Activated CD4-positive, alpha-beta T cell treated with anti-CD3 and anti-CD28 coated beads for 36 hours (primary cell): ENCODE measurements at places on chromosomes 7 and 10. TPM values are rescaled to one million over a fixed set of nuclear protein-coding genes. Genes with fewer than 3 reads are reported as not detected.

CYP2C19 gene
- total RNA-seq: not detected

DNA sequence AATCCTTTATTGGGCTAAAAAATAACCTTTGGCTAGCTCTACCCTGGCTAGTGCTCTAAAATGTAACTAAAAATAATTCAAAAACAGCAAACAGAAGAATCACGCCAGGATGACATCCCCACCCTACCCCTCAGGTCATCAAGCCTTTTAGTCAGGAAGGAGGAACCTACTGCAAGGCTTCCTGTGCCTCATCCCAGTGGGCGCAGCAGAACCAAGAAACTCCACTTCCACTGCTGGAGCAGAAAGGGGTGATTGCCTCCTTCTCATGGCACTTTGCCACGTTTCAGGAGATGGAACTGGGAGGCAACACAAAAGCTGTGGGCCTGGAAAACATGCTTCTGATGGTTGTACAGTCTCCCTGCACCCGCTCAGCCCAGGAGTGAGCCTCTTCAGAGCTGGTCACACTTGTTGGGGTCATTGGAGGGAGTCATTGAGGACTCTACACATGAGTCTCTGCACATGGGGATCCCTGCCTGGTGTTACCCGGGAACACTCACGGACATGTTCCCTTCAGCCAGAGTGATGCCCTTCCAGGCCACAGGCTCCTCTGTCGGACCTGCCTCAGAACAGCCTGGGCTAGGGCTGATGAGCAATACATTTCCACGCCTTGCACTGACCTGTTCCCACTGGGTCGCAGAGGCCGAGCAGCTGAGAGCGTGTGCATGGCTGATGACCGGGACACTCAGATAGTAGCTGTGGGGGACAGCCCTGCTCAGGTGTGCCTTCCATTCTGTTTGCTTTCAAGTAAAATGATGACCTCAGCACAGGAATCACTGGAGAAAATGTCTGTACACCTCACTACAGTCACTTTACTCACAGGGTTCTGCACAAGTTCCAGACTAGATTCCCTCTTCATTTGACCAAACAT is 355.3 kb downstream of the FGFR2 start:
- H3K4me1 ChIP-seq: no peaks in the 10 kb centered on the region
- no peaks in the 10 kb centered on the region for H3K36me3 ChIP-seq
- no peak overlapping the region for H3K27ac ChIP-seq
- H3K27me3 ChIP-seq: peaks cover 7% of the 10 kb centered on the region
- H3K4me3 ChIP-seq: no peak overlapping the region
- no peak for DNase-seq

CPVL gene
- total RNA-seq: not detected

- no peaks in the 10 kb centered on the region for H3K4me1 ChIP-seq
- no peak overlapping the region for H3K27ac ChIP-seq
- no peak overlapping the region for H3K4me3 ChIP-seq
Observed at GRCh38 chr7:8480527-8480926, 47.1 kb downstream of the NXPH1 start.

- no peak for DNase-seq
- no peak overlapping the region for H3K27ac ChIP-seq
- H3K4me1 ChIP-seq: peaks cover 7% of the 10 kb centered on the region
- H3K36me3 ChIP-seq: no peaks in the 10 kb centered on the region
Observed at GRCh38 chr10:260819-261429, 125.7 kb downstream of the ZMYND11 start.

- H3K36me3 ChIP-seq: no peaks in the 10 kb centered on the region
- H3K4me3 ChIP-seq: no peak overlapping the region
- DNase-seq: no peak
- no peak overlapping the region for H3K27ac ChIP-seq
- no peaks in the 10 kb centered on the region for H3K27me3 ChIP-seq
Observed at GRCh38 chr7:111937163-111937562, 269.0 kb downstream of the DOCK4 start.

DKK1 gene
- not detected for total RNA-seq

GRCh38 chr10:69398466-69398865 is 18.3 kb downstream of the TACR2 start:
- H3K4me3 ChIP-seq: no peak overlapping the region
- no peaks in the 10 kb centered on the region for H3K27me3 ChIP-seq
- no peak for DNase-seq
- peaks cover 55% of the 10 kb centered on the region for H3K36me3 ChIP-seq
- H3K27ac ChIP-seq: no peak overlapping the region

DNA sequence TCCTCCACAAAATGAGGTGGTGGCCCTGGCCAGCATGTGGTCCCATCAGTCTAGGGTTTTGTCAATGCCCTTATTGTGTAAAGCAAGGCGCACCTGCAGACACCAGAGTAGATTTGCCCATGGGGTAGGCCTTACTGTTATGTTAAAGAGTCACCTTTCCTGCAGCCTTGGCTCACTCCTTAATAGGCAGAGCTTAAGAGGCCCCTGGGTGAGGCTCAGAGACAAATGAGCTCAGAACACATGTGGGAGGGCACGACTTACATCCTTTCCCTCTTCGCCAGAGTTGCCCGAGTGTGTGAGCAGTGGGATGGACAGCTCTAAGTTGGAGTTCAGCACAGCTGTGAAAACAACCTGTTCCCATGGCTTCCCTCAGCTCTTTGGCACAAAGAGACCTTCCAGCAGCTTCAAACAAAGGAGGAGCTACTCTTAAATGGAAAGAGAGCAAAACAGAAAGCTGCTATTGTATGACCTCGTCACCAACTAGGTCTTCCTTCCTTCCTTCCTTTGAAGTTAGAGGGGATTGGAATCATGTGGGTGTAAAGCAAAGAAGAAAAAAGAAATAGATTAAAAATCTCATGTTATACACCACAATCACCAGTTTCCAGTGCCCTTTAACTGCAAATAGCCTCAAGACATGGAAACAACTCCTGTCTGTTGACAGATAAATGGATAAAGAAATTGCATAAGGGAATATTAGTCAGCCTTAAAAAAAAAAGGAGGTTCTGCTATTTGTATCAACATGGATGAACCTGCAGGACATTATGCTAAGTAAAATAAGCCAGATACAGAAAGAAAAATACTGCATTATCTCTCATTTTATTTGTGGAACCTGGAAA is 11.9 kb upstream of the XPNPEP1 start:
- peak overlapping the region; percentile 70 for H3K4me3 ChIP-seq
- H3K4me1 ChIP-seq: peaks cover 67% of the 10 kb centered on the region
- DNase-seq: peak; percentile 49
- no peaks in the 10 kb centered on the region for H3K27me3 ChIP-seq

- H3K36me3 ChIP-seq: peaks cover 23% of the 10 kb centered on the region
- H3K27me3 ChIP-seq: no peaks in the 10 kb centered on the region
- H3K4me1 ChIP-seq: peaks cover 15% of the 10 kb centered on the region
- H3K27ac ChIP-seq: peak overlapping the region; percentile 84
Observed at GRCh38 chr7:92448205-92448747, 994 bp downstream of the GATAD1 start.

DNA sequence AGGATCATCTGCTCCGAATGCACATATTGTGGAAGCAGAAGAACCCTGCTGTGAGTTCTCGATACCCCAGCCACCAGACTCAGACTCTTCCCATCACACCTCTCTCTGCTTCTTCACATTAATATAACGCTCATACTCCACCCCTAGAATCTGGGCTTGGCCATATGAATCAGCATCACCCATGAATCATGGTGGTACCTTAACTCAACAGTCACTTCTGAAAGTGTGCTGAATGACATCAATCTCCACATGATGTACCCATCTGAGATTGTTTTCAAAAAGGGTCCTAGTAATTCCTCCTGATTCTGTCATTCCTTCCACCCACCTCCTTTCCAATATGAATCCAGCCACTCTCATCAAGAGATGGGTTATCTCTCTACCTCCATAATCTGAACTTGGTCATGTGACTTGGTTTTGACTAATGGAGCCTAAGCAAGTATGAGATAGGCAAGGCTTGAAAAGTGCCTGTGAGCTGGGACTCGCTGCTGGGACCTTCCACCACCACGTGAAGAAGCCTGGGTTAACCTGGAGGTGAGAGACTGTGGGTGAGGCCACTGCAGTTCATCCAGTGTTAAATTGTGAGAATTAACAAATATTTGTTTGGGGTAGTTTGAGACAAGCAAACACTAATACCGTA is 15.4 kb downstream of the YWHAG start:
- no peak overlapping the region for H3K4me3 ChIP-seq
- no peaks in the 10 kb centered on the region for H3K27me3 ChIP-seq
- peak; percentile 46 for DNase-seq
- H3K36me3 ChIP-seq: peaks cover 71% of the 10 kb centered on the region
- H3K27ac ChIP-seq: peak overlapping the region; percentile 34
- peaks cover 74% of the 10 kb centered on the region for H3K4me1 ChIP-seq

- H3K4me3 ChIP-seq: no peak overlapping the region
- no peaks in the 10 kb centered on the region for H3K4me1 ChIP-seq
- no peak for DNase-seq
- no peaks in the 10 kb centered on the region for H3K27me3 ChIP-seq
- H3K27ac ChIP-seq: no peak overlapping the region
Observed at GRCh38 chr7:45590679-45591057, 16.5 kb downstream of the ADCY1 start.

ZSCAN21 gene
- total RNA-seq: 7.4 TPM

FOXI2 gene
- not detected for total RNA-seq

DNA sequence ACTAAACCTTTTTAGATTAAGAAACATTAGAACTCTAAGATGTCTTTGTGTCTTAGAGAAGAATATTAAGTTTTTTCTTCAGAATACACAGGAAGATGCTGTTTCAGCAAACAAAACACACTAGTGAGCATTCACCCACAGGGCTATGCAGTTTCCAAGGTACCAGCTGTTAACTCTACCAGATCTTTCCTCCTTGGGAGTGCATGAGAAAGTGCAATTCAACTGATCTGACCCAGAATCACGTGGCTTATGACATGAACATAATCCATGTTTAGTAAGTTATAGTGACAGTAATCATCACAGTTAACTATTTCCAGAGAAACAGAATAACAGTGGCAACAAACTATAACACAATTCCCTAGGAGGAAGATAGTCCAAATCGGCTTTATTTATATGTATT is 270.7 kb downstream of the CACNA2D1 start:
- no peaks in the 10 kb centered on the region for H3K36me3 ChIP-seq
- no peak overlapping the region for H3K4me3 ChIP-seq
- DNase-seq: no peak
- no peak overlapping the region for H3K27ac ChIP-seq

- H3K36me3 ChIP-seq: no peaks in the 10 kb centered on the region
- peaks cover 8% of the 10 kb centered on the region for H3K27me3 ChIP-seq
- no peak overlapping the region for H3K4me3 ChIP-seq
- H3K27ac ChIP-seq: no peak overlapping the region
- H3K4me1 ChIP-seq: no peaks in the 10 kb centered on the region
Observed at GRCh38 chr7:127504715-127505114, 80.7 kb downstream of the GCC1 start.

DNA sequence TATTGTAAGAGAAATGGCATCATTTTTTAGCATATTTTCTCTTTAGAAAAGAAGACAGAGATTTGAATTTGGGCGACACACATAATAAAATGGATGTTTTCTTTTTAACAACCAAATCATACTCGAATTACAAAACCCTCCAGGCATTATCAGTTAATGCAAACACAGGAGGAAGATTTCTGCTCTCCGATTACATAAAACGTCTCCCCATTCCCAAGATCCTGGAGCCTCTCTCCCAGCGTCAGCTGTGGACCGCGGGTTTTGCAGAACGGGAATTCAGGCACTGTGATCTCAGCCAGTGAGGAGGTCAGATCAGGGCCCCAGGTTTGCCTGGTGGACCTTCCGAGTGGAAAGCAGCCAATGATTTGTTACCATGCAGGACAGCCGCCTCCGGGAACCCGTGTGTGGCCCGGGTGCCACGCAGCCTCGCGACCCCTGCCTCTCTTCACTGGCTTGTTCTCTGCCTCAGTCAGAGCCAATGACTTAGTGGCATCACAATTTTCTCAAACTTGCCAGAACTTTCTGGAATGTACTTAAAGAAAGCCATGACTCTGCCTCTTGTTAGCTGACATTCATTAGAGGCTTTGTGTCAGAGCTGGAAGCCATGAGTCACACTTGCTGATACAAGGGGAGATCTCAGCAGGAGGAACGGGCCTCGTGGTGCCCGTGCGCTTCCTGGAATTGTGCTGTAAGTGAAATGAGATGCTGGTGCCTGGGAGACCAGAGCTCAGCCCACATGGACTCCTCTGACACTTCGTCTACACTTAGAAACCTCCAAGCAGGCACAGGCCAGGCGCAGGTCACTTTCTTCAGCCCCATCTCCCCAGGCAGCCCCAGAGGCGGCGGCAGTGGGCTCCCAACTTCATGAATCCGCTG is 246.1 kb downstream of the KLF6 start:
- no peak overlapping the region for H3K4me3 ChIP-seq
- peak overlapping the region; percentile 42 for H3K27ac ChIP-seq
- DNase-seq: peak; percentile 49

DNA sequence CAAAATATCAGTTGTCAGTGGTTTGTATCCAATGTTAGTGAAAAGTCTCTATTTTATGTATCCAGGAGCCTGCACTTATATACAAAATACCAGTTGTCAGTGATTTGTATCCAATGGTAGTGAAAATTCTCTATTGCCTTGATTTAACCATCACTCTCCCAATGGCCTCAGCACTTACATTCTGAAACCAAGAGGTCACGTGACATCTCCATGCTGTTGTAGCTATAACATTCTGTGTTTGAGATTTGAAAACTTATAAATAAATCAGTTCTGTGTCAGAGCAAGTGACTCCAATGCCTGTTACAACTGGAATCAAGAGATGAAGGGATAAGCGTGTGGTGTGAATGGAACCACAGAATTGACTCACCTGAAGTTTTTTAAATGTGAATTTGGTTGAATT is 30.6 kb upstream of the GATA3 start:
- no peak overlapping the region for H3K4me3 ChIP-seq
- no peaks in the 10 kb centered on the region for H3K36me3 ChIP-seq
- no peak for DNase-seq
- H3K4me1 ChIP-seq: peaks cover 6% of the 10 kb centered on the region
- peaks cover 10% of the 10 kb centered on the region for H3K27me3 ChIP-seq

GOLGA7B gene
- total RNA-seq: 0.57 TPM

PRKG1 gene
- not detected for total RNA-seq

GRCh38 chr10:75209086-75209920 is 1.3 kb upstream of the VDAC2 start:
- peaks cover 37% of the 10 kb centered on the region for H3K4me1 ChIP-seq
- peak overlapping the region; percentile 100 for H3K27ac ChIP-seq
- H3K4me3 ChIP-seq: peak overlapping the region; percentile 89
- no peaks in the 10 kb centered on the region for H3K27me3 ChIP-seq
- peaks cover 29% of the 10 kb centered on the region for H3K36me3 ChIP-seq

UTF1 gene
- not detected for total RNA-seq
